H1 (cell line): ENCODE measurements at places on chromosomes 13 and 19. TPM values are rescaled to one million over a fixed set of nuclear protein-coding genes. Genes with fewer than 3 reads are reported as not detected.

- no peak for DNase-seq
These were observed 41.2 kb upstream of the USPL1 start for GRCh38 chr13:30576528-30576927.

DNA sequence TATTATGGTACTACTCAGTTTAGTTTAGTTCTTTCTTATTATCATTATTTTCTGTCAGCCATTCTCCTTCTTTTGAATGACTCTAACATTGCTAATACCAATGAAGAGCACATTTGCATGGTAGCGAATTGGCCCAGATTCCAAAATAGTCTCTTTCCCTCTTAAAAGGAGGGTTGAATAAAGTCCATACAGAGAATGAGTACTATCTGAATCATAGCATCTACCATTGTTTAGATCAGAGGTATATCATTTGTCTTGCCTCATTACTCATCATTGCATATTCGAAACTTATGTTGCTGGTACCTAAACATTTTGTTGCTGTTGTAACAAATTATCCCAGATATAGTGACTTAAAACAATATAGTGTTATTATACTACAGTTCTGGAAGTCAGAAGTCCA is 1235.3 kb upstream of the ATXN8OS start:
- no peak for DNase-seq

DNA sequence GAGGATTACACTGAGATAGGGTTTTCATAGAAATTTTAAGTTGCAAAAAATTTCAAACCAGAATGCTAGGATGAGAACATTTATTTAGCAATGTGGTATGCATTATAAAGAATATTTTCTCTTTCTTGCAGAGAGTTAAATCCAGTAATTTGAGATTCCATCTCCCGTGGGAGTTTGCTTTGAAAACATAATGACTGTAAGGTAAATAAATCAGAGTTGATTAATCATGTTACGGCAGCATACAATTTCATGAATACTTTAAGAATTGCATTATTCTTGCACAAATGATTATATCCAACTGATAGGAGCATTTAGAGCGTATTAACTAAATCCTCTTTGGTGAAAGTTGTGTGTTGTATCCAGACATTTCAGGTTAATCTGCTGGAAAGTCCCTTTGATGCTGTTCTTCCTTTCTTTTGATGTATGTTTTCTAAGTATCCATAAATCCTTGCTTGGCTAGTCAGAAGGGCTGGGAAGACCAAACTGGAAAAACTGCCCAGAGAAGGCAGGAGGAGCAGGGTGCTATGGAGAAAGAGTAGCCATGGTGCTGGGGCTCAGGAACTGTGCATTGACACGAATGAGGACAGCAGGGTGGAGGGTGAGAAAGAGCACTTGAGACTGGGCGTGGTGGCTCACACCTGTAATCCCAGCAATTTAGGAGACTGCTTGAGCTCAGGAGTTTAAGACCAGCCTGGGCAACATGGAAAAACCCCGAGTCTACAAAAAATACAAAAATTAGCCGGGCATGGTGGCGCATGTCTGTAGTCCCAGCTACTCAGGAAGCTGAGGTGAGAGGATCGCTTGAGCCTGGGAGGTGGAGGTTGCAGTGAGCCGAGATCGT is 4.8 kb upstream of the GJA3 start:
- DNase-seq: no peak

GRCh38 chr13:89066868-89067466 is 1395.8 kb downstream of the SLITRK5 start:
- no peak for DNase-seq

GRCh38 chr19:29953352-29954247 is 11.6 kb downstream of the URI1 start:
- DNase-seq: no peak

DNA sequence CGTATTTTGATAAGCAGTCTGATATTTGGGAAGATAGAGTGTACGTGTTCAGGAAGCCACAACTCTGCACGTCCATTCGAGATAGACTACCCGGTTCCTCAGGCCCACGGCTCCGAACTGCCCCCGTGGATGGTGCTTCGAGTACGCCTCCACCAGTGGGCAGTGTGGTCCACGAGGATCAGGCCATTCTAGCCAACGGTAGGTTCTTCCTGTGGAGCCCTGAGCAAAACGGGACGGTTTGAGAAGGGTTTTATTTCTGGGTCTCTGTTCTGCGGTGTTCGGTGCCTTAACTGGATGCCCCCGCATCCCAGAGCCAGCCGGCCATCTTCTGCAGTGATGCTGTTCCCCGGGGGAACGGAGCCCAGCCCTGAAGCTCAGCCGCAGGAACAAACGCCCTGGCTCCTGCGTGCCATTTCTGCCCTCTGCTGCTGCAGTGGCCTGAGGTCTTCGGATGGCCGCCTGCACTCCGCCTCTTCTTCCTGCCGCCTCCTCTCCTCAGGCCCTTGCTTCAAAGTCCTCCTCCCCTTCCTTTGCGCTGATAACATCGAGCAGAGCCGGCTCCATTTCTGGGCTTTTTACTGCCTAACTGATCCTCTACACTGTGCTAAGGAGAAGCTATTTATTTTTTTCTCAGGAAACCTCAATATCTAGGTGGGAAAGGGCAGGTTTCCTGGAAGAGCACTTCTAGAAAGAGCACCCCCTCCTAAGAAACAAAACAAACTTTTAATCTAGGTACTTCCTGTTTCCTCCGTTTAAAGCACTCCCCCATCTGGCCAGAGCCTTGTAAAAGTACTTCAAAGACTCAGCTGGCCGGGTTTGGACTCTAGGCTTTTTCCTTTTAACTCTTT is 36.2 kb upstream of the SLC46A3 start:
- peak; percentile 57 for DNase-seq

DNA sequence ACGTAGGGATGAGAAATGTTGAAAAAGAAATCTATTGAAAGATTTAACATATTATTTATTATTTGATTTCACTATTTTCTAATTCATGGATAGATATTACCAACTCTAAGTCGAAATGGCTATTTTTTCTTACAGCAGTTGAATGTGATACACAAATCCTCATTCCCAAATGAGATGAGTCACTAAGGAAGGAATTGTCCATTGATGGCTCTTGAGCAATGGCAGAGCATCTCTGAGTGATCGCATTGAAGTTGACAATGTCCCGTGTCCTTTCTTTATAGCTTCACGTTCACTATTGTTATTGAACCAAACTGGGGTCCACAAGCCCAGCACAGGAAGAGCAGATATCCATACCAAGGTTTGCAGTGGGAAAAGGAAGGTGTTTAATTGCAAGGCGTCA is 648.3 kb upstream of the SPRY2 start:
- no peak for DNase-seq

DNA sequence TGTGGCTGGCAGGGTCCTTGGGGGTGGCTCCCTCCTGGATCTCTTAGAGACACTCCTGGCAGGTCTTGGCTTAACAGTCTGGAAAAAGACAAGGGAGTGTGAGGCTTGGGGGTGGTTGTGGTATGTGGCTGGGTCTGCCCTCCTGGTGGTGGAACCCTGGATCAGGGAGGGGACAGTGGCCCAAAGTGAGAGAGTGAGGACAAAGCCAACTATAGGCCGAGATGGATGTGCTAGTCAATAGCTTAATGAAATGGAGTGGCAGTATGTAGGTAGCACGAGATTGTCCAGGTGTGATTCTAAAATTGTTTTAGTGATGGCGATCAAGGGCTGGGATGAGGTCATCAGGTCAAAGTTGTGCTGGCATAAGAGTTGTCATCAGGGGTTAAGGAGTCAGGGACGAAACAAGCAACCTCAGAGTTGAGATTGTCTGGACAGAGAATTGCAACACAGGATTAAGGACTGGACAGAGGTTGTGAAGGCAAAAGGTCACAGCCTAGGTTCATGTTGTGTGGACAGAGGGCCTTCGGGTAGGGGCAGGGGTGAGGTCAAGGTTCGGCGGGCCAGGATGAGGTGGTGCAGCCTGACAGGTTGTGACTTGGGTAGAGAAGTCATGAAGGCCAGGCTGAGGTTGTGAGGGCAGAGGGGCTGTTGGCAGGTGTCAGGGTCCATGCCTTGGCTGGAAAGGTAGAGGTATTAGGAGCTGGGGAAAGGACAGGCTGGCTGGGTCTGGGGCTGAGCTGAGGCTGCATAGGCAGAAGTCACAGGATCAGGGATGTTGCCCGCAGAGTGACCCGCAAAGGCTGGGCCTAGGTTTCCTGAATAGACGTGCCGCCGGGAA is 4.5 kb upstream of the RASAL3 start:
- no peak for DNase-seq

DNA sequence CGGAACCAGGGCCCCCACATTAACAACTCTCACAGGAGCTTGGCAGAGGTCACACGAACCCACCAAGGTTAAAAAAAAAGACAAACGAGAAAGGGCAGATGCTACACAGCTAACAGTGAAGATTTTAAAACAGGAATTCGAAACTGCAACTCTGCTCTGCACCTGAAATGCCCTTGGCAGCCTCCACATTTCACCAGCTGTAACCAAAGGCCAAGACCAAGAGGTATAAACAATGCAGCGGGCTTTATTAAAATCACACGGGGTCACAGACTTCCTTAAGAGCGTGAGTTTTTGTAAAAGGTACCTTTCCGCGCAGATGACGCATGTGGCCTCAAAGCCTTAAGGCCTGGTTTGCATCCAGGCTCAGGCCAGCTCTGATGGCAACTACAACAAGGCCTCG is 88.2 kb downstream of the STK24 start:
- DNase-seq: no peak

Gene KRTDAP
- total RNA-seq: 0.69 and 1.0 TPM in 2 replicates

- DNase-seq: no peak
These were observed 4.3 kb downstream of the RPL36 start for GRCh38 chr19:5694167-5694955.

GRCh38 chr13:75153834-75154233 is 328.1 kb downstream of the TBC1D4 start:
- no peak for DNase-seq

- DNase-seq: no peak
These were observed 140.1 kb upstream of the FRY start for GRCh38 chr13:31891472-31891871.

- no peak for DNase-seq
These were observed 75.8 kb upstream of the MCF2L start for GRCh38 chr13:112893207-112893569.

- no peak for DNase-seq
These were observed 484.2 kb downstream of the ZNF536 start for GRCh38 chr19:30856376-30856775.

DNA sequence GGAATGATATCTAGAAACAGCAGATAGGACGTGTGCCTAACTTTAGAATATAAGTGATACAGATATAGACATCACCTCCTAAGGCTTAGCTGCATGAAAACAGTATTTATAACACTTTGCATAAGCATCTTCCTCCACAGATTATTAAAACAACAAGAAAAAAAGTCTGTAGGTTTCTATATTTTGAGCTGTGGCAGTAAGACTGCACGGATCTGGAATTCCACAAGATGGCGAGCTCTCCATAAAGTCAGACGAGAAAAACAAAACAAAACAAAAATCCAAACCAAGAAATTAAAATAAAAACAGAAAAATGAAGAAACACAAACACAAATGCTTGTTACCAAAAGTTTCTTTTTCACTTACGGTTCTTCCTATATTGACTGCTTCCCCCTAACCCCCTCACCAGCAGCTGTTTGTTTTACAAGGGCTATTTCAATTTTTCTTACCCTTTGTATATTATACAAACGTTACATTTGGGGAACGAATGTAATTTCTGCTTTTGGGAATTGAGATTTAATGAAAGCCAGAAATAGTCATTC is 285.8 kb downstream of the MYO16 start:
- no peak for DNase-seq
